ENCODE measurements at places on chromosomes 4 and X.

- DNase-seq: peak; percentile 64
Measured at GRCh38 chr4:112231779-112232713, at the start of gene AP1AR. TSS of gene AP1AR (plus strand) at chr4:112231787. CDS start at chr4:112232092, 305 bp downstream.

DNA sequence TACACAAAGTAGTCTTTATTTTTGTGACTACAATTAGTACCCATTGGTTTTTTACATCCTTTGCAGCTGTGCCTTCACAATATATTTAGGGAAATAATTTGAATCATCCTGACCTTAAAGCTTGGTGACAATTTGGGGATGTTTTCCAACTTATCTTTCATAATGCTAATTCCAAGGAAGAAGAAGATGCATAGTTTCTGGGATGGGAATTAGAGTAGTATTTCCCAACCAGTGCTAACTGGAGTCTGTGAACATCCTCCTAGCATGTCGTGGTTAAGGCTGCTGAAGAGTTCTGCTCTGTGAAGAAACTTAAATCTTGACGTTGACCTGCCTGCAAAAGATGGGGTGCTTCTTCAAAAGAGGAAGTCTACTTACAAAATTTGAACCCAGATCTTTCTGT lies 173.5 kb downstream of the ANK2 start:
- no peak for DNase-seq

- no peak for DNase-seq
Measured at GRCh38 chr4:123740236-123740635, 343.6 kb downstream of the SPRY1 start.

DNA sequence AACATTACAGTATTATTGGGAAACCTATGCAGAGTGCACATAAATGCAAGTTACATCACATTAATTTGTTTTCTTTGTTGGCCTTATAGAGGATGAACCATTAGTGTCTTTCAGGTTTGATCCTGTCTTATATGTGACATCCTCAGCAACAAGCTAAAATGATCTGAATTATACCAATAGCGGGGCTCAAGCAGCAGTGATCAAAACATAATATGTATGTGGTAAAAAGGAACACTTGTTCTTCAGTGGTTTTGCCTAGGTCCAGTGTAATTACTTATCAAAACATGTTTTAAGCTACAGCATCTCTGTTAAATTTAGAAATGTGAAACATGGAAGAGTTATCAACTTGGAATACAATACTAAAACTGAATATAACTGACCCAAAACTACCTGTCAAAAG lies 9.1 kb downstream of the TAF9B start:
- no peak for DNase-seq

- no peak for DNase-seq
Measured at GRCh38 chr4:120109406-120109805, 42.8 kb upstream of the MAD2L1 start.
